SIG-M5 (cell line): ENCODE measurements at places on chromosomes 12 and 14.
A peak's percentile ranks its signal among the peaks of the same experiment; 100 is the strongest.

DNA sequence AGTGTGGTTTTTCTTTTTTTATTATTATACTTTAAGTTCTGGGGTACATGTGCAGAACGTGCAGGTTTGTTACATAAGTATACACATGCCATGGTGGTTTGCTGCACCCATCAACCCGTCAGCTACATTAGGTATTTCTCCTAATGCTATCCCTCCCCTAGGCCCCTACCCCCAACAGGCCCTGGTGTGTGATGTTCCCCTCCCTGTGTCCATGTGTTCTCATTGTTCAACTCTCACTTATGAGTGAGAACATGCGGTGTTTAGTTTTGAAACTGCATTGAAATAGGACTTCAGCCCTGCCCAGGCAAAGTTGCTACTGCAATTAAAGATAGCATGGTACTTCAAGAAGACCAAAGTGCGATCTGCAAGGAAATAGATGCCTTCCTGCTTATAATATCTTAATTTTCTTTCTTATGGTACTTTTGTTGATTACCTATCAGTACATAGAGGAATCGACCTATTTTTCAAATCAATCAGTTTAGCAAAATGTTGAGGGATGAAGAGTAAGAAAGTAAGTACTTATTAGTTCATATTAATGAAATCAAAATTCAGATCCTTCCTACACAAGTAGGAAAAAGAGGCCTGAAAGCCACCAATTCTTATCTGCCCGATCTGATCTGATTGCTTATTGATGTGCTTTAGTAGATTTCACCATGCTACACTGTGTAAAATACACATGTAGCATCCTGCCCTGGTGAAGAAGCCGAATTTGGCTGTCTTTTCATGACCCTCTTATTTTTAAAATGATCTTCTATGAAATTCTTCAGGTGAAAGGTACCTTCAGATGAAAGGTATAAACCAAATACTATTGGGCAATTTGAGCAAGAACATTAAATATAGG, 1.6 kb downstream of the LTA4H start:
- DNase-seq, result no peak

- no peak for DNase-seq
These were observed 17.6 kb upstream of the RNASE3 start for GRCh38 chr14:20873370-20874177.

DNA sequence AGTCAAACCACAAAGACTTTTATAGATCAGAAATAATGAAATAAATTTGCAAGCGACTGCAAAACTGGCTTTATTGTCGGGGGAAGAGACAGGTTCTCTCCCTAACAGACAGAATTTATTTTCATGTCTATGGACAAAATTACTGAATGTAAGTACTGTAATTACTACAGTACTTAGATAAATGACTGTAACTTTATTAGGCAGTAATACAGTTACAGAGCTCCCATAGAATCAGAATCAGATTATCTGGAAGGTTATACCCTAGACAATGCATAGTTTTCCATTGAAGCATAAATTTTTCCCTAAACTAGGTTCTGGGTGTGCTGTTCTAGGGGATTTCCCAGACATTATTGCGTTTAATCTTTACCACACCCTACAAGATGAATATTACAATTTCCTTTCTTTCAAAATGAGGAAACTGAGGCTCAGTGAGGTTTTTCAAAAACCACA, 114.2 kb downstream of the C12orf75 start:
- no peak for DNase-seq

GRCh38 chr12:102167821-102168604, 29.6 kb downstream of the PMCH start:
- DNase-seq, result no peak

DNA sequence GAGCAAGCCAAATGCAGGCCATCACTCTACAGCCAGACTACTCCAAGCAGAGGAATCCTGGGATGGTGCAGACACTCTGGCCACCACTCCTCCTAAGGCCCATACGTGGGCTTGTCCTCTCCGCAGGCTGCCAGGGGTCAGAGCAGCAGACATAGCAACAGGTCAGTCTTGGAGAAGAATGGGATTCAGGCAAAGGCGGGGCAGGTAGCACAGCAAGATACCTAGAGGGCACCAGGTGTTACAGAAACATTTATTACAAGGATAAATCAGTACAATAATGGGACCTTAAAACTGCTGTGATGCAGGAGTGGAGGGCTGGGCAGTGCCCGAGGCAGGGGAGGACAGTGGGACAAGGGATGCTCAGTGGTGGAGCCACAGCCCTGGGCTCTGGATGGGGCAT, 20.3 kb downstream of the SYNDIG1L start:
- DNase-seq, result no peak

DNA sequence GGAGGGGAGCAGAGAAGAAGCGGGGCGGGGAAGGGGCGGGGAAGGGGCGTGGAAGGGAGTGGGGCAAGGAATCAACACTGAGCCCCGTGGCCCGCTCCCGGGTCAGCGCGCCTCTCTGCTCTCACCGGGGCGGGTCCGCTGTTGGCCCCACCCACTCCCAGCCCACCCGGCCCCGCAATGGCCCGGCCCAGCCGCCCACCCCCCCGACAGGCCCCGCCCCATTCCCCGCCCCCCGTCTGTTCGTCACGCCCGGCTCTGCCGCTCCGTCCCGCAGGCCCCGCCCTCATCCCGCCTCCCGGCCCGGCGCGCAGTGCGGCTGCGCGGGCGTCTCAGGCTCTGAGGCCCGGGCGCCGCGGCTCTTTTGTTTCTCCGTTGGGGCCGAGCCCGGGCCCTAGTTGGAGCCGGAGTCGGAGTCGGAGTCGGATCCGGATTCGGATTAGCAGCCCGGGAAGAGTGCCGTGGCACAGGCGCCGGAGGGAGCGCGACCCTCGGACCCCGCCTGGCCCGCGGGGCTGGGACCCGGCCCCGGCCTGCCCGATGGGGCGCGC, at the start of gene ULK1:
ULK1 (plus strand) TSS at position 310 of the 548 bp plus-strand sequence. CDS start 380 bp downstream, outside the sequence.
- no peak for DNase-seq

DNA sequence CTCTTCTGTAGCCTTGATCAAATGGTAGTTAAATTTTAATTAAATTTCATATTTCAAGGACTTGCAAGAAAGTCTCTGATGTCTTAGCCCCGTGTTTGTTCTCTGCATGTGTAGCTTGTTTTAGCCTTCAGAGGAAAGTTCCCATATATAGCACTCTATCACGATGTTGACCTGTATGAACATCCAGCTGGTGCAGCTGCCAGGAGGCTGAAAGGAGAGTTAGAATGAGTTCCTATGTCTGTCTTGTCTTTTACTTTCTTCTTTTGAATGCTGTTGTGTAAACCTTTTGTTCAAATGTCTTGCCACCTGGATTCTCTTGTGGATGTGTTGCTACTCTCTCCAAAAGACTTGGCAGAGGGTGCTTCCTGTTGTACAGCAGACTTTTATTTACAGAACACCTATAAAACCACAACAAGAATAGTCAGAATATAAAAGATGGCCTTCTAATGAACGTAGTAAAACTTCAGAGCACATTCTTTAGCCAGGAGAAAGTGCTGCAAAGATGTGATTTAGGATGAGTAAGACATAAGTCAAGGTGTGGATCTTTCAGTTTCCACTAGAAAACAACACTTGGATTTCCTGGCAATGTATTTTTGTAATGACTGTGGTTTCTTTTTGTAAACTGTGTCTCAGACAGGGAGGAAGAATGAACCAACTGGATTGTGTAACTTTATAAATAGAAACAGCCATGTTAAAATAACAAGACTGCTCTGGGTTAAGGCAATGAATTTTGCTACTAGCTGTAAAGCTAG, 17.2 kb downstream of the NAV3 start:
- DNase-seq, result no peak

- DNase-seq, result no peak
These were observed 6.9 kb downstream of the PHETA1 start for GRCh38 chr12:111361717-111362576.

- no peak for DNase-seq
These were observed 36.3 kb downstream of the LGMN start for GRCh38 chr14:92711976-92712653.

DNA sequence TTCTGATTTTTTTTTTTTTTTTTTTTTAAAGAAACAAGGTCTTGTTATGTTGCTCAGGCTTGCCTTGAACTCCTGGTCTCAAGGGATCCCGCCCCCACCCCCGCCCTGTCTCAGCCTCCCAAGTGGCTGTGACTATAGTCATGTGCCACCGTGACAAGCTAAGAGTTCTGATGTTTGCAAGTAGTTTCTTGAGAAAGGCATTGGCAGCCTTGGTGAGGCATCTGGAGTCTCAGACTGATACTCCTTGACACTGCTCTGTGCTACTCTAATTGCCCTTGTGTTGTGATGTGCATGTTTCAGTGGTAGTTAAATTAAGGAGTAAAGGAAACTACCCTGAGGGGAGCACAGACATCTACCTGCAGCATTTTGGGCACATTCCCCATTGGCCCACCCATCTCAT, 46.2 kb upstream of the OR4E1 start:
- no peak for DNase-seq

DNA sequence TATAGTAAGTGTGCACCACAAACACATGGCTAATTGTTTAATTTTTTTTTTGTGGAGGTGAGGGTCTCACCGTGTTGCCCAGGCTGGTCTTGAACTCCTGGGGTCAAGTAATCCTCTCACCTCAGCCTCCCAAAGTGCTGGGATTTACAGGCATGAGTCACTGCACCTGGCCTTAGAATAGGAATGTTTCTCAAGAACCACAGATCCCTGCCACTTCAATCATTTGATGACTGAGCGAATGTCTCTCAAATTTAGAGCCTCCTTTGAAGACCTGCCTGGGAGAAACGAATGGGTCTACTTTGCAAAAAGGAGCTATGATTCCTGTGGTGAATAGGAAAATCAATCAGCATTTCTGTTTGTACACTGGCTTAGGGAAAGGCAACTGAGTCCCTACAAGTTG, 33.5 kb upstream of the CHST11 start:
- DNase-seq, result no peak

- no peak for DNase-seq
These were observed 318.1 kb downstream of the AEBP2 start for GRCh38 chr12:19757317-19757877.

DNA sequence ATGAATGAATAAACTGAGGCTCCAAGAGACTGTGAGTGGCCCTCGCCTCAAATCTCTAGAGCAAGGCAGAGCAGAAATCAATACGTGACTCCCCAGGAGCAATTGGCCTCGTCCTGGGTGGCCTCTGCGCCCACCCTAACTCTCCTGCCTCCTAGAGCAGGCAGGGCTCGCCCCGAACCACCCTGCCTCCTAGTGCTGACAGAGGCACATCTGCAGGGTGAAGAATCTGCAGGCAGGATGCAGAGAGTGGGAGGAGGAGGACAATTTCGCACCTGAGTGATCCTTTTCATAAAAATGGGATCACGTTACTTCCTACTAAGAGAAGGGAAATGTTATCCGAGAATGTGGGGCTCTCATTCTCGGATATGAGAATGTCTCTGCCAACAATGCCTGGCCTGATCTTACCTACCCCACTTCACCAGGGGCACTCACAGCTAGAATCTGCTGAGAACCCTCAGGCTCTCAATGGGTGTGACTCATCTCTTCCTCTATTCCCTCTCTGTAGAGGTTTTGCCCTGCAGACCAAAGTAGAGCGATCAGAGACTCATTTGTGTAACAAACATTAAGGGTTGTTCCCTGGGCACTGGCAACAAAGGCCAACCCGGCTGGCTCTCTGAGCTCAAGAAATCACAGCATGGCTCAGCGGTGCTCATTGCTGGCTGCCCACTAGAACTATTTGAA, 61.7 kb upstream of the BCL2L14 start:
- DNase-seq, result peak; percentile 77

DNA sequence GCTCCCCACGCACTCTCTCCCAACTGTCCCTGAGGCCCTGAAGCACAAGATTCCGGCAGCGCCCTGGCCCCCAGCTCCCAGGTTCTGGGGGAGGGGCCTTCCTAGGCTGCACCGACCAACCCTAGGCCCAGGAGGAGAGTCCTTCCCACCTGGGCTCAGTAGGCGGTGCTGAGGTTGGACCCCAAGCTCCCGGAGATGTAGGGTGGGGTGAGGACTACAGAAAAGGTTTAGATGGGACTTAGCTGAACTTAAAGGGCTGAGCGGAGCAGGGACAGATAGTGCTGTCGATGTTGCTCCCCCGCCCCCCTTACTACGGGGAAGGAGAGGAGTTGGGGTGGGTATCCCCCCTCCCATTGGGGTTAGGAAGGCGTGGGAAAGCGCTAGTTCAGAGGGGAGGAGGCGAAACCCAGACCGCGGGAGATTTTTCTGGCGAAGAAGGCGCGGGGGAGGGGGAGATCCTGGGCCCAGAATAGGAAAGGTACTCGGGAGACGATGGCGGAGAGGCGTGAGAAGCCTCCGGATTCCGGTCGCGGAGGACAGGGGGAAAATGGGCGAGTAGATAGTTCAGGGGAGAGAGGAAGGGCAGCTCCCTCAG, 4.2 kb upstream of the BAZ2A start:
- DNase-seq, result no peak

- DNase-seq, result no peak
These were observed 20.2 kb upstream of the KRT8 start for GRCh38 chr12:52924764-52925716.

GRCh38 chr12:6954316-6955107, 3.4 kb downstream of the PTPN6 start:
- no peak for DNase-seq

DNA sequence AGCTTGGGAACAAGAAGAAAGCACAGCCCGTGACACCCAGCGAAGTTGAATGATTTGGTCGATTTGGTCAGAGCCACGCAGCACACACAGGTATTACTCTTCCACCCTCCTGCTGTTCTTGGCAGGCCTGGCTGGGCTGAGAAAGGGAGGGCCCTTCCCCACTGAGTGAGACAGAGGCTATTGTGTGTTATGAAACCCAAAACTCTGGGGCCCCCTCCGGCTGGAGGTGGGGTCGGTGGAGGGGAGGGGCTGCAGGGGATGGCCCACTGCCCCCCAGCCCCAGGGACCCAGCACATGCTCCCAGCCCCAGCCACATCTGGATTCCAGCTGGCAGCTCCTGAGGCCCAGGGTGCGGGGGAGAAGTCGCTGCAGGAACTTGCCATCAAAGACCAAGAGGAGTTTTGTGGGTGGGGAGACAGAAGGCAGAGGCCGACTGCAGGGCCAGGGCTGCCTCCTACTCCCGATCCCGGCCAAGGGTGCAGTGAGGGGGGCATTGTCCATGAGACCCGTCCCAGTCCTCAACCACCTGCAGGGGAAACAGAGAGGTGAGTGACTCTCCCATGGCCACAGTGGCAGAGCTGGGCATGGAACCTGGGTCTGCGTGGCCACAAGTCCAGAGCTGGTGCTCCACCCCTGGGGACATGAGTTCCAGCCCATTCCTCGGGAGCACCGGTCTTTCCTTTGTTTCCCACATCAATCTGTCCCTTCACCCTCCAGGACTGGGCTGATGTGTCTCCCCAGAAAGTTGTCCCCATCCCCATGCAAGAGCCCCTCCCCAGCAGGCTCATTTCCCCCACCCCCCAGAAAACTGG, 8.7 kb downstream of the TMEM119 start:
- DNase-seq, result no peak

- DNase-seq, result no peak
These were observed 82.2 kb downstream of the DRAM1 start for GRCh38 chr12:101959607-101960006.

GRCh38 chr14:102508774-102509745, 516 bp downstream of the ANKRD9 start:
- no peak for DNase-seq

- no peak for DNase-seq
These were observed 201.9 kb downstream of the PHETA1 start for GRCh38 chr12:111166779-111167540.
